ENCODE measurements at places on chromosomes 2 and 18.

- DNase-seq, result no peak
These were observed 524 bp downstream of the ANKRD30B start for GRCh38 chr18:14748496-14748895.

DNA sequence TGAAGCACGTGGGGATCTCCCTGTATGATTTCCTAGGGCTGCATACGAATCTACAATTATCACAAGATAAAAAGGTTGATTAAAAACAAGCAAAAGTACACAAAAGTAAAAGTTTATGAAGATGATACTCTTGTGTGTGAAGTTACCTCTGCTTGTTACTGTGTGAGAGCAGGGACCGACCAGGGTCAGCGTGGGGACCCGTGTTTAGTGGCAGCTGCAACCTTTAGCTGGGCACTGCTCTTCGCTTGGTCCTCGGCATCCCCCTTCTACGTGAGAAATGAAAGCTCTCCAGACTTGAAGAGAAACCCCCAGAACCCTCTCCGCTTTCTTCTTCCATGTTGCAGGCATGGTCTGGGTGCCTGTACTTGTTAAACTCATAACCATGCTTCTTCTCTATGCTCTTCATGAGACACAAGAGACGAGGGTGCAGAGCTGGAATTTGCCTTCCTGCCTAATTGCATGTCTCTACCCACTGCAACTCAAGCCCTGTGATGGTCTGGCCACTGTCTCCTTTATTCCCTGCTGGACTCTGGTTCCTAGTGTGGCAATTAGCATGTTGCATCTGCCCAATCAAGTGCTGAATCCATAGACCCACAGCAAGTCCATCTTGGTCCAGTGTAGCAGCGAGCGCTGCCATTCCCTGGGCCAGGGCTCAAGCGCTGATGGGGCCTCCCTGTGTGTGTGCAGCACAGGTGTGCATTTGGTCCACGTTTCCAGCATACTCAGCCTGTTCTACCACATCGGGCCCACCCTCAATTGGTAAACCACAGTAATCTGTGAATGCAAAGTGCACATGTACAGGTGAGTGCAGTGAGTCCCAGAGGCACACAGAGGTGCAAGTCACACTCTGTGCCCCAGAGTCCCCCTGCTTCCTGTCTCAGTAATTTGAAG lies 88.5 kb downstream of the TWIST2 start:
- no peak for DNase-seq

GRCh38 chr2:86416146-86416545 lies 25.0 kb upstream of the KDM3A start:
- no peak for DNase-seq

DNA sequence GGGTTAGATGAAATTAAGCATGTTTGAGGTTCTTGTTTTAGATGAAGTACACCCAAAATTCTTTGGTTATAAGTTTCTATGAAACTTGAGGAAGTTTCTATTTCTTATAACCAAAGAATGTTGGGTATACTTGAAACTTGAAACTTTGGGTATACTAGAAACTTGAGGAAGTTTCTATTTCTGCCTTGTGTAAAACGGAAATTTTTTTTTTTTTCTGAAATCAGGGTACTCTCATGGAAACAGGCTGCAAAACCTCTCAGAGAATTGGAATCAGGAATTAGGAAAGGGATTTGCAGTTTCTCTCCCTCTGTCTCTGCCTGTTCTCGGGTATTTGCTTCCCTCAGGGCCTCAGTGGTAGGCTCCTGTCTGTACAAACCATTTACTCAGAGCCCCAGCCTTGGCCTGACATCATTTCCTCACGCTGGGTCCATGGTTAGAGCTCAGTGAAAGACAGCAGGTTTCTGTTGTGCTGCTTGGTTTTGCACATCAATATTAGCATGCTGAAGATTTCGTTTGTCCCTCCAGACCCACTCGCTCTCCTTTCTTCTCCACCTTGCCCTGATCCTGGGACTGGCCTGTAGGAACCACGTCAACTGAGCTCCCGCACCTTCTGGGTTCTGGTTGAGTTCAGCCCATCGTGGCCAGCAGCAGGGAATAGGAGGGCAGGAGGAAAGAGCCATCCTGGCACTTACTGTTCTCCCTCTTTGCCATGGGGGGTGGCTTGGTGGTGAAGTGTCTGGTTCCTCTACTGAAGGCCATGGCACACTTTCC lies 106.4 kb downstream of the POLR1A start:
- no peak for DNase-seq

- no peak for DNase-seq
These were observed 820 bp downstream of the MTCL1 start for GRCh38 chr18:8705961-8706790.

GRCh38 chr2:136168720-136169119 lies 50.8 kb upstream of the CXCR4 start:
- no peak for DNase-seq

GRCh38 chr2:58494071-58494501 lies 253.0 kb upstream of the FANCL start:
- no peak for DNase-seq

- no peak for DNase-seq
These were observed 6.5 kb downstream of the BIN1 start for GRCh38 chr2:127100251-127101047.

GRCh38 chr2:112056626-112056987 lies 1.5 kb downstream of the TMEM87B start:
- no peak for DNase-seq
